ENCODE measurements at places on chromosomes 16 and 17.

GRCh38 chr17:18967916-18968315 lies 16.0 kb downstream of the SLC5A10 start:
- peak; percentile 41 for DNase-seq

- DNase-seq, result no peak
Measured at GRCh38 chr17:66548659-66549310, 246.4 kb downstream of the PRKCA start.

DNA sequence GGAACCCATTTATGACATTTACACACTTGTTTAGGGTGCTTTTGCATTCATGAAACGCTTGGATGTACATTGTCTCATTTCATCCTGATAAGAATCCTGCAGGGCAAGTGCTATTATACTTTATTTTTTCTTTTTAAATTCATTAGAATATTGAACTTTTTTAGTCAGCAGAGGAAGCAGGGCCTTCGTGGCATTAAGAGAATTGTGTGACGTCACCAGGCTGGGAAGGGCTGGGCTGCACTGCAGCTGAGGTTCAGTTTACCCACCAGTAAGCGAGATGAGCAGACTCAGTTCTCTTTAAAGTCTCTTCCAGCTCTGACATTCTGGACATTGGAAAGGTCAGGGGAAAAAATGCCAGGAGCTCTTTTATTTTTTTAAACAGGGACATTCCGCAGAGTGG lies 159.0 kb downstream of the MRM1 start:
- DNase-seq, result no peak

GRCh38 chr16:49494891-49495566 lies 121.4 kb downstream of the C16orf78 start:
- DNase-seq, result no peak

- peak; percentile 91 for DNase-seq
Measured at GRCh38 chr16:62225675-62226074, 189.4 kb upstream of the CDH8 start.

- DNase-seq, result no peak
Measured at GRCh38 chr17:72457712-72458111, 336.9 kb downstream of the SOX9 start.

DNA sequence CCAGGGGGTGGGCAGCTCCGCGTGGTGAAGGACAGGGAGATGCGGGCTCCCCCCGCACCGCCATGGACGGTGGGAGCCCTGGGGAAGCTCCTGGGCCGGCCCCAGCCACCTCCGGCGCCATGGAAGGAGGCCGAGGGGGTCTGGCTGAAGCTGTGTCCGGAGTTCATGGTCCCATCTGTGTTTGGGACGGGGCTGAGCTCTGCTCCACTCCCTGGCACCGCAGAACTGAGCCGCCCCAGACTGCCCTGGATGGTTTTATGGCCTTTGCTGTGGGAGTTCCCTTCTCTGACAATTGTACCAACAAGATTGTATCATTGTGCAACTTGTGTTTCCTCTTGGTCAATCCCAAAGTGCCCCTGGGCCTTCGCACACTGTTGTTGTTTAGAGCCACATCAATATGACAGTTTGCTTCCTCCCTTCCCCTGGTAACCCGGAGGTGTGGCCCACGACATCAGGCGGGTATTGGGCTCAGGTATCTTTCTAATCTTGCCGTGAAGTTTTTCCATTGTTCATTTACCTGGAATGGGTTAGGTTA lies 942 bp downstream of the KRT23 start:
- no peak for DNase-seq

- no peak for DNase-seq
Measured at GRCh38 chr16:77445324-77445723, 10.5 kb upstream of the ADAMTS18 start.

GRCh38 chr17:7094652-7095019 lies 14.6 kb upstream of the CLEC10A start:
- DNase-seq, result no peak

DNA sequence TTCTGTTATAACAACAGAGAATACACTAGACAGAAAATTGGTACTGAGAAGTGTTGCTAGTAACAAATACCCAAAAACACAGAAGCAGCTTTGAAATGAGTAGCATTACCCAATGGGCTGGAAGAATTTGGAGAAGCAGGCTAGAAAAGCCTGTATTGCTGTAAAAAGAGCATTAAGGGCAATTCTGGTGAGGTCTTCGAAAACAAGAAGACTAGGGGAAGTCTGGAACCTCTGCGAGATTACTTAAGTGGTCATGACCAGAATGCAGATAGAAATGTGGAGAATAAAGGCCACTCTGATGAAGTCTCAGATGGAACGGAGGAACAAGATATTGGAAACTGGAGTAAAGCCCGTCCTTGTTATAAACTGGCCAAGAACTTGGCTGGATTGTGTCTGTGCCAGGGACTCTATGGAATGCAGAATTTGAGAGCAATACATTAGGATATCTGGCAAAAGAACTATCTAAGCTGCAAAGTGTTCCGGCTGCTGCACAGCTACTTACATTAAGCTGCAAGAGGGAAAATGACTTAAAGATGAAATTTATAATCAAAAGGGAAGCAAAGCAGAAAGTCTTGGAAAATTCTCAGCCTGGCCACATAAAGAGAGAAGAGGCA lies 44.9 kb upstream of the PEMT start:
- DNase-seq, result no peak

DNA sequence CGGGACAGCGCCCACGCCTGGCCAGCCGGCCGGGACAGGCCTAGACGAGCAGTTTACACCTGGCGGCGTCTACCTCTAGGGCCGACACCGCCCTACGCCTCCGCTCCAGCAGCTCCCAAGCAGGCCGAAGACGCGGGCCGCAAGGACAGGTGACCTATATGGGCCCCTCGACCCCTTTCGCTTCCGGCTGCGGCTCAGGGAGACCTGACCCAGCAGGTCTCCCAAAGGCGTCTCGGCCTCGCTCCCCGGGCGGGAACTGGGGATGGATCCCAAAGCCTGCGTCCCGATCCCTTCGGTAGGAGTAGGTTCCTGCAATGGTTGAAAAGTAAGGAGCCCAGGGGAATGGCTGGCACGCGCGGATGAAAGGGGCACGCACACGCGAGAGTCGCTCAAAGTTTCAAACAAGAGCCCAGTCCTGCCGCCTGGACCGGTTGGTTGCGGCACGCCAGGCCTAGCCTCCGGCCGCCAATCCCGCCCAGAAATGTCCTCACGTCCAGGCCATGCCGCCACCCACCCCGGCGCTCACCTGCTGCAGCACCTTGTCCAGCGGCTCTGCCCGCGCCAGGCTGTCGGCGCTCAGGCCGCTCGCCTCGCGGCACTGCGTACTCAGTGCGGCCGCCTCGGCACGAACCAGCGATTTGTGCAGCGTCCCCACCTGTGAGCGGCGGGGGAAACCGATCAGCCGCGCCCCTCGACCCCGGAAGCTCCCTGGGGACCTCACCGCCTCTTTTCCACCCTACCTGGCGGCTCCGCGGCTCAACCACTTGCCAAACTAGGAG lies 630 bp downstream of the ESRP2 start:
- DNase-seq, result no peak

Data from CMK (cell line).